Chondrocyte (in vitro differentiated cells): ENCODE measurements at places on chromosomes 3 and 15.

- no peak for DNase-seq
Measured at GRCh38 chr15:56798639-56799038, 65.3 kb upstream of the ZNF280D start.

- DNase-seq, result no peak
Measured at GRCh38 chr3:66756468-66757036, 241.6 kb upstream of the KBTBD8 start.

GRCh38 chr3:181549266-181549665 is 162.5 kb upstream of the SOX2 start:
- DNase-seq, result no peak

- no peak for DNase-seq
Measured at GRCh38 chr3:179565496-179565895, 2.8 kb downstream of the ACTL6A start.

GRCh38 chr3:88166419-88166971 is 16.7 kb downstream of the C3orf38 start:
- DNase-seq, result no peak
